Activated T-helper 2 cell treated with anti-CD3 and anti-CD28 coated beads, Interferon-gamma antibody, Interleukin-2, Interleukin-4, amounts not matched to agents 10 μg/mL and 5 μg/mL and 100 μg/mL, durations not matched to agents 14 hours and 24 hours and 36 hours (primary cell): ENCODE measurements at places on chromosomes 6 and 20. TPM values are rescaled to one million over a fixed set of nuclear protein-coding genes. Genes with fewer than 3 reads are reported as not detected.
A peak's percentile ranks its signal among the peaks of the same experiment; 100 is the strongest.

- H3K27ac ChIP-seq, result no peak overlapping the region
- no peaks in the 10 kb centered on the region for H3K36me3 ChIP-seq
- no peak for DNase-seq
- no peaks in the 10 kb centered on the region for H3K4me1 ChIP-seq
These were observed 162.8 kb upstream of the HEY2 start for GRCh38 chr6:125586605-125587004.

DNA sequence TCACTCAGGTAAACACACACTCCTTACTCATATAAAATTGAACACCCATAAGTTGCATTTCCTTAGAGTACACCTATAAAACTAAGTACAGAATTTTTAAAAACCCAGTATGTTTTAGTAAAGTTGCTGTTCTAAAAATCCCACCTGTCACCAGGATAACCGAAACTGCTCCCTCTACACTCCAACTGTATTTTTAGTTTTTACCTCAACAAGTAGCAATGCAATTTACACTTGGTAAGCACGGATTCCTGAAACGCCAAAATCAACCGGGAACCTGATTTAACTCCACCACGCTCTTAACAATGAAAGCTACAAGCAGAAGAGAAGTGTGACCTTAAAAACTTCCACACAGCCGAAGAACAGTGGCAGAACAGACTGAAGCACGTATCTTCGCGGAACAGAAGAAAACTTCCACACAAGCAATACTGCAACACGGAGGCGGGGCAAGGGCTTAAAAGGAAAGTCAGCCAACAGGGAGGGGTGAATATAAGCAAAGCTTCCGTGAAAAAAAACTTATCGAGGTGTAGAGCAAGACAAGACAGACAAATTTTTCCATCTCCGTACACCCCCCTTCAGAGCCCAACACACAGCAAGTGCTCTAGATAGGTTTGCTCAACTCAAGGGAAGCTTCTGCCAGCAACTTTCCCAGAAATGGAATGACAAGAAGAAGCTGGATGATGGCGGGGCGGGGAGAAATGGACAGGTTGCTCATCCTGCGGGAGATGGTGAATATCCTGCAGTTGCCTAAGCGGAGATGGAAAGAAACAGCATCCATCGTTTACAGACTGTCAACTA lies 1.4 kb downstream of the STAU1 start:
- peak overlapping the region; percentile 62 for H3K27ac ChIP-seq
- H3K4me1 ChIP-seq, result peaks cover 42% of the 10 kb centered on the region
- peak; percentile 61 for DNase-seq
- H3K4me3 ChIP-seq, result peak overlapping the region; percentile 87
- H3K27me3 ChIP-seq, result peaks cover 2% of the 10 kb centered on the region

DNA sequence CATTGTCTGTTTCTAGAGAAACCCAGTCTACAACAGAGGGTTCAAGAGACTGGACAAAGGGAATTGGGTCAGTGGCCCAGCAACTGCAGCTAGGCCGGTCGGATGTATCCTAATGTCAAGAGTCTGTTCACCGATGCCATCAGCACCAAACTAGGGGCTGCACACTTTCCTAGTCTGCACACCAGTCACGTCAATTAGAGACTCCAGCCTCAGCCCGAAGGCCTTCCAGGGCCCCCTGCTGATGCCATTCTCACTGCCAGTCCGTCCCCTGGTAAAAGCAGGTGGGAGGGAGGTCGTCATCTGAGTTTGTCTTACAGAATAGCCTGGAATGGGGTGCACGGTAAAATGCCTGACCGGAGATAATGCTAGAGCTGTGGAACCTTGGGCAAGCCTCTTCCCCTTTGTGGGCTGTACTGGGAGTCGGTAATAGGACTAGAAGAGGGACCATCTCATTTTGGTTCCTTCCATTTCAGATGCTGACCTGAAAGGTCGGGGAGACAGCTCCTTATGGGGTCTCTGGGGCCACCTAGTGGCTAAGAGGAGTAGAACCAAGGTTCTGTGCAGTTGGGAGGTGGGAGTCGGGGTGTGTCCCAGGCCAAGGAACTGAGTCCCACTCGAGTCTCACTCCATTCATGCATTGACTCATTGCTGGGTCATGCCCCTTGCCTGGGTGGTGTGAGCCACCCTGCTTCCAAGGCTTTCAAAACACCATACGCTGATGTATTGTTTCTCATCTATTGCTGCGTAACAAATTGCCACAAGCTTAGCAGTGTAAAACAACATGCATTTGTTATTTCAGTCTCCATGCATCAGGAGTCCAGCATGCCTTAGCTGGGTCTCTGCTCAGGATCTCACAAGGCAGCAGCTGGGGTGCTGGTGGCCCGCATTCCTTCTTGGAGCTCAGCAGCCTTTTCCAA lies 5.1 kb downstream of the SOX12 start:
- peaks cover 5% of the 10 kb centered on the region for H3K36me3 ChIP-seq
- H3K4me3 ChIP-seq, result no peak overlapping the region

GRCh38 chr6:10429638-10430427 lies 15.0 kb upstream of the TFAP2A start:
- H3K27ac ChIP-seq, result no peak overlapping the region
- peaks cover 15% of the 10 kb centered on the region for H3K4me1 ChIP-seq
- H3K36me3 ChIP-seq, result no peaks in the 10 kb centered on the region
- no peak for DNase-seq
- peak overlapping the region; percentile 7 for H3K4me3 ChIP-seq

DNA sequence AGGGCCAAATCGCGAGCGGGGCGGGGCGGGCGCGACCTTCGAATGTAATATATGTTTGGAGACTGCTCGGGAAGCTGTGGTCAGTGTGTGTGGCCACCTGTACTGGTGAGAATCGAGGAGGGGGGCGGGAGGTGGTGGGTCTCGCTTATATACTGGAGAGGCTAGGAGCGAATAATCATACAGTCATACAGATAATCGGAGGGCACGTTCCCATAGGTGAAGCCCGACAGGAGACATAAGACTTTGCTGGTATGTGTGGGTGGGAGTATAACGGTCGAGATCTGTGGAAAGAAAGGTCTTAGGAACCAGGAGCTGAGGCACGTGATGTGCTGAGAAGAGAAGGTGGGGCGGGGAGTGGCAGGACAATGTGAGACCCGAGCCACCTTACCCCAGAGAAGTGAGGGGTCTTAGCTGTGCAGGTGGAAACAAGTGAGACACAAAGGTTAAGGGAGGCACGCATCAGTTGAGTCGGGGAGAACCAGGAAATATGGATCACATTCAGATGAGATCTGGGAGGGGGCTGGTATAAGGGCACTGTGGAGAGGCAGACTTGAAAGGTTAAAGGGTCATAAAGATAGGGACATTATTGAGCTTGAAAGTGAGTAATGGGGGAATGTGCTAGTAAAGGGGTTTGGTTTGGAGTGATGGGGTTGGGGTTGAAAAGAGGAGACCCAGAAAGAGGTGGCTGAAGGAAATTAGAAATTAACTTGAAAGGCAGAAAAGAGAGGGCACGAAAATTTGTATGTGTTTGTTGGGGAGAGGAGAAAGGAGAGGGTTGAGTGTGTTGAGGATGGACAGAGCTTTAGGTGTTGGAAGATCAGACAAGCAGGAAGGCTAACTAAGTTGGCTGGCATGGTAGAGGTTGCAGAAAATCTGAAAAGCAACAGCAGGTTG lies 589 bp downstream of the RNF5 start:
- peak overlapping the region; percentile 96 for H3K4me3 ChIP-seq
- no peaks in the 10 kb centered on the region for H3K27me3 ChIP-seq
- peaks cover 39% of the 10 kb centered on the region for H3K36me3 ChIP-seq
- no peak for DNase-seq
- peaks cover 46% of the 10 kb centered on the region for H3K4me1 ChIP-seq

DNA sequence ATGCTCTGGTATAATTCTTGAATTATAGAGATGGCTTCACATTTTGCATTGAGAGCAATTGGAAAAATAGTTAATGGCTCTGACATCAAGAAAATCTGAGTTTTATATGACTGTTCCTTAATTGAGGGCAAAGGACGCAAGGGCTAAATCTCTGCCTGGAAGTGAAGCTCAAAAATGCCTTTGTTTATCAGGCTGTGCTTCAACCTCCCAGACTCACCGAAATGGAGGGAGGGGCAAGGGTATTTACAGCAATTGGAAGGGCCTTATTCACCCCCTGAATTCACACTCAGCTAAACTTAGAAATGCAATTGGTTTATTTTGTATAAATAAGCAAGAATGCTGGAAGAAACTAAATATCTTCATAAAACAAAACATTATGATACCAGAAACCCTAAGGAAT lies 737.2 kb upstream of the MMS22L start:
- DNase-seq, result no peak
- H3K27ac ChIP-seq, result no peak overlapping the region
- no peaks in the 10 kb centered on the region for H3K27me3 ChIP-seq
- no peak overlapping the region for H3K4me3 ChIP-seq

DNA sequence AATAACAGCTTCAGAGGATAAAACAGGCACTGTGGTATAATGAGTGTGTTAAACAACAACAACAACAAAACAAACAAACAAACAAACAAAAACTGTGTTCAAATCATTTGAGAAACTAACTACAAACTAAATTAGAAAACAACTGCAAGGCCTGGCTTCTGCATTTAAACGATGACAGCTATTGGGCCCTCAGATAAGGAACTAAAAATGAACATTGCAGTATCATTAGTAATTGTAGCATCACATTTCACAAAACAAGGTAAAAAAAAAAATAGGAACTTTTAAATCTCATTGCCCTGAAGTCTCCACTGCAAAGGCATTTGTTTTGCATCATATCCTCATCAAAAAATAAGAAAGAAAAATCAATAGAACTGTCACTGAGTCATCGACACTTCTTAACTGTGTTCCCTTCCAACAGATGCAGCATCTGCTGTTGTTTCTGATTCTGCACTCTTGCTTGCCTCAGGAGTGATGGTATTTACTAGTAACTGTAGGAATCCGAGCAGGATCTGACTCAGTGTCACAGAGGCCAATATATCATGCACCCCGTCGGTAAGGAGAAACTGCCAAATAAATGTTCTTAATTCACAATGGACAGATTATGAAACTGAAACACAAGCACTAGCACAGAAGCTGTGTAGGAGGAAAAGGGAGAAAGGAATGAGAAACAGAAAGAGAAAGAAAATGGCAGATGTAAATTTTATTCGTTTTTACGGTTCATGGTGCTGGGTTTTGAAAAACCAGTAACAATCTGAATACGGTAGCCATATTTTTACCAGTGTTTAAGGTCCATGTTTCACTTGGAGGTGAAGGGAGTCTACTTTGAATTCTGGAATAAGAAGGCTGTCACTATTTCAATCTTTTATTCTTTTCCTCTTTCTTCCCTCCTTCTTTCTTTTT lies 365.7 kb upstream of the EPHA7 start:
- H3K4me1 ChIP-seq, result no peaks in the 10 kb centered on the region
- H3K36me3 ChIP-seq, result no peaks in the 10 kb centered on the region
- H3K27ac ChIP-seq, result no peak overlapping the region
- H3K27me3 ChIP-seq, result no peaks in the 10 kb centered on the region
- DNase-seq, result no peak
- H3K4me3 ChIP-seq, result no peak overlapping the region

The GNAS-AS1 gene
- total RNA-seq, result 1.7 and 1.9 TPM in 2 replicates

The ERVFRD-1 gene
- total RNA-seq, result not detected in 2 replicates

DNA sequence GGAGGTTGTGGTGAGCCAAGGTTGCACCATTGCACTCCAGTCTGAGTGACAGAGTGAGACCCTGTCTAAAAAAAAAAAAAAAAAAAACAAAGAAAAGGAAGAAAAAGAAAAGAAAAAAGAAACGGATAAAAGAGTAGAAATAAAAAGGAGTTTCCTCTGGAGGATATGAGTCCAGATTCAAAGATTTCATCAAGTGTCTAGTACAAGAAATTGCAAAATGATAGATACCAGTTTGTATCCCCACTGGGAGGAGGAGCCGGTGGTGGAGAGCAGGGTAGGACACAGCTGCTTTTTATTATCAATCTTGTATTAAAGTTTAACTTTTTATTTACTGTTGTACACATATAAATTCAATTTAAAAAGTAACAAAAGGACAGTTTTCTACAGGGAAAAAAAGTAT lies 113.9 kb downstream of the BMP7 start:
- no peak for DNase-seq
- no peaks in the 10 kb centered on the region for H3K4me1 ChIP-seq
- H3K4me3 ChIP-seq, result no peak overlapping the region
- H3K27me3 ChIP-seq, result peaks cover 4% of the 10 kb centered on the region
